ENCODE measurements at places on chromosomes 6 and 20.

DNA sequence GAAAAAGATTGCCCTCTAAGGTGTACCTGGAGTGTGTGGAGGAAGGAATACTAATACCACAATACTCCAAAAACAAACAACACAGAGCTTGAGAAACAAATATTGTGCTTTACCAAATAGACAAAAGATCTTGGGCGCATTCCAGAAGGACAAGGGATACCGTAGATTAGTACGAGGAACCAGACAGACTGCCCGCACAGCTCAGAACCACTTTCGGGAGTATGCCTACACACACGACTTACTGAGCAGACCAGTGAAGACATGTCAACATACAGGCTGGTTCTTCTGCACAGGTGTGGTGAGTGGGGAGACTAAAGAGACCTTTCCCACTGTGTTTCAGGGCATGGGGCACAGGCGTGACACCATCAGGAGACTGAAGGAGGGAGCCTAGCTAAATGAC, 15.8 kb upstream of the FOXQ1 start:
- no peak for DNase-seq

DNA sequence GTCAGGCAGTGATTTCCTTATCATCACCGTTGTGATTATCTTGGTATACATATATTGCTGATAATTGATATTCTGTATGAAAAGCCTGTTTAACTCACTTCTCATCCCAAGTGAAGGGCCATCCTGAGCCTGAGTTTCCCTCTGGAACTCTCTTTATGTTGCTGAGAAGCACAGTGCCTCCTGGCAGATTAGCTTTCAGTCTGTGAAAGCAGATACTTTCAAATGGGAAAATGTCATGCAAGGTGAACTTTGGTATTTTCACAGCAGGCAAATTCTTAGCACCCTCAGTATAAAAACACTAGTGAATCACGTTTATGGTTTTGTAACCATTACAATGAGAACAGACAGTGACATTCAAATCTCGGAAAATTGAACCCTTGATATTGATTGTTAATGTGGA, 151.6 kb downstream of the PRIM2 start:
- no peak for DNase-seq

DNA sequence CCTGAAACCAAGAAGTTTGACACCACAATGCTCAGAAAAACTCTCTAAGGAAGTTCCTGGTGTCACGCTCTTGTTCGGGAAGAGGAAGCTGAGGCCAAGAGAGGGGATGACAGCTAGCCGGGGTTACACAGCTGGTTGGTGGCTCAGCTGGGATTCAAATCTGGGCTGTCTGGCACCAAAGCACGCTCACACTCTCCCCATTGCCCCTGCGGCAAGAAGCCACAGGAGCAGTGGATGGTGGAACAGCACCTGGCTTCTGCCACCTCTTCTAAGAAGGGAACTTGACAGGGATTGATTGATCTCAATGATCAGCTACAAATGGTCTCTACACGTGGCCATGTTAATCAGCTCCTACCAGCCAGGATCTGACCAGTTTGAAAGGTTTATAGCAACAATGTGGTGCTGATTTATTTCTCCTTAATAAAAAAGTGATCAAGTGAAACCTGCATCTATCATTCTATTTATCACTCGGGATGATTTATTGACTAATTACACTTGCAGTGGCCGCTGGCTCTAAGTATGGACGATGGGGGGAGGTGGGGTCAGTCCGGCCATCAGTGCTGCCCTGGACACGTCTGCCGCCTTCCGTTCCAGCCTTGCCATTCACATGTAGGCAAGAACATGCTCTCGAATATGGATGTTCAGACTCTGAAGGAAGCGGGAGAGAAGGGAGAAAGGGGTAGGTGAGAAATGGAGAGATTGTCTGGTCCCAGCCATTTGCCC, 71.9 kb upstream of the TOP1 start:
- DNase-seq: no peak

DNA sequence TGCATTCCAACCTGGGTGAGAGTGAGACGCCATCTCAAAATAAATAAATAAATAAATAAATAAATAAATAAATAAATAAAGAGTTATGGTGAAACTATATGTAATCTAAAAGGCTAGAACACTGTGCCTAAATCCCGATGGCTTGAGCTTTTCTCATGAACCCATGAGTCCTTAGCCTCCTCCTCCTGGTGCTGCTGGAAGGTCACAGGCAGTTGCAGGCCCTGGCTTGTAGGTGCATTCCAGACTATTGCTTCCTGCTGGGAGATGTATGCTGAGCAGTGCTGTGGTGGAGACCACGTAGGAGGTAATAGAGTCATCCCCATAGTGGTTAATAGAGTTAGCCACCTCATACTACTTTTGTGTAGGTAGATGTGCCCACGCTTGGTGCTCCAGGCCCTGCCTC, 12.5 kb downstream of the PTK7 start:
- no peak for DNase-seq

GRCh38 chr6:75752365-75752764, 3.3 kb downstream of the MYO6 start:
- DNase-seq: no peak

DNA sequence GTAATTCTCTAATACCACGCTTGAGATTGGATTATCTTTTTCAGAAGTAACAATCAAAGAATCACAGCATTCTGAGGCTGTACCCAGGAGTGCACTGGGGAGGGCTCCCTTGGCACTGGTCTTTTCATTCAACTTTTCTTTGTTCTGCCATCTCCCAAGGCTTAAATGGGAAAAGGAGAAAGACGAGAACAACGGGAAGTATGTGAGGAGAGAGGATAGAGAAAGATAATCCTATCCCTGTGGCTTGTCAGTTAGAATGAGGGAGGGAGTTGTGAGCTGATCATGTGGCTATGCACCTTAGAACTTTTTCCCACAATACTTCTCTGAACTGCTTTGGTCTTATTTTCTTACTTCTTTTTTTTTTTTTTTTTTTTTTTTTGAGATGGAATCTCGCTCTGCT, 83.1 kb downstream of the CAP2 start:
- DNase-seq: no peak

- no peak for DNase-seq
Observed at GRCh38 chr6:108359901-108360882, 65.3 kb downstream of the AFG1L start.

DNA sequence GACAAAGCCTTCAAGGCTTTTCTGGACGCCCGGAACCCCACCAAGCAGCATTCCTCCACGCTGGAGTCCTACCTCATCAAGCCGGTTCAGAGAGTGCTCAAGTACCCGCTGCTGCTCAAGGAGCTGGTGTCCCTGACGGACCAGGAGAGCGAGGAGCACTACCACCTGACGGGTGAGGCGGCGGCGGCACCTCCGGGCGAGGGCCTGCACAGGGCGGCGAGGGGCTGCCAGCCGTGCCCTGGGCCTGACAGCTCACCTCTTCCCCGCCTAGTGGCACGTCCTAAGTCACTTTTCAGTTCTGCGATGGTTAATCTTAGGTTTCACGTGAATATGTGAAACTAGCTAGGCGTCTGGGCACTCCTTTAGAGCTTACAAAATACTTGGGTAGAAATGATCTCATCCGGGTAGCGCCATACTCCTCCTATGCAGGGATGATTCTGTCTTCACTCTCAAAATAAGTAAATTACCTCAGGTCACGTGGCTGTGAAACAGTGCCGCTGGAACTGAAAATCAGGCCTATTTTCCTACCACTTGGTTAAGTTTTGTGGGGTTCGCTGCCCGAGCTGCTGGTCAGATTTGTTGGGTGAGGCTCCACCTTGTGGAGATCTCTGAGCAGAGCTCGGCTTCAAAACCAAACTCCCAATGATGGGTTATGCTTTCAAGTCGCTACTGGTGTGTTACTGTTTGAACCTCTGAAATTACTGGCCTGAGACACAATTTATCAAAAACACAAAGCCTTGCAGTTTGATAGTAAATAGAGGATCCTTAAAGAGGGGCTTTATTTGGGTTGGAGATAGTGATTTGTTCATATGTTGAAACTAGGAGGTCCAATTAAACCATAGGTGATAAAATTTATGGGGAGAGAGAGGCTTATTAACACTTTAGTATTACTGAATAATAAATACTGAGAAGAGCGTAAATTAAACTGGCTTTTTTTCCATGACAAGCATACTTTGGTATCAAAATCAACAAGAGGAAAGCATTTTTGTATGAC, 15.5 kb upstream of the CLDN20 start:
- no peak for DNase-seq

- DNase-seq: no peak
Observed at GRCh38 chr20:35547329-35547728, 5.5 kb downstream of the ERGIC3 start.

- DNase-seq: no peak
Observed at GRCh38 chr6:71408787-71409723, 120.4 kb downstream of the OGFRL1 start.

DNA sequence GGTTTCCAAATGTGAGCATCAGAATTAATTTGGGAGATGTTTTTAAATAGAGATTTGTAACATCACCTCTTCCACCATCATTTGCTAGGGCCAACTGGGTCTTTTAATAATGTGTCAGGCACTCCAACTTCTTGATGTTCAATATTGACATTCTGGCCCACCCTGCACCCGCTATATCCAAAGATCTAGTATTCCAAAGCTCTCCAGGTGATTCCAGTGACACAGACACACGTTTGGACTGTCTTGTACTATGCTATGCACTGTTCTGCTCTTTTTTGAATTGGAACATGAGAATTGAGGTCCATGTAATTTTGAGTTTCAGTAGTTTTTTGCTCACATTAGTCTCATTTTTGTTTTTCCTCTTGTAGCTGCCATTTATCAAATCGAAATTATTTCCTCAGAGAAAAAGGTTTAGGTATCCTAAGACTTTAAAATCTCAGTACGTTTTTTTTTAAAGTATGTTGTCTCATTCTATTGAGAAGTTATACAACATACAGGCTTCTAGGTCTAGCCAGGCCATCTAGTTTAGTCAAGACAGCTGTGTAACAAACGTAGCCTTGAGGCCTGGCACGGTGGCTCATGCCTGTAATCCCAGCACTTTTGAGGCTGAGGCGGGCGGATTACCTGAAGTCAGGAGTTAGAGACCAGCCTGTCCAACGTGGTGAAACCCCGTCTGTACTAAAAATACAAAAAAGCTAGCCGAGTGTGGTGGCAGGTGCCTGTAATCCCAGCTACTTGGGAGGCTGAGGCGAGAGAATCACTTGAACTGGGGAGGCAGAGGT, 3.1 kb downstream of the BICRAL start:
- no peak for DNase-seq

DNA sequence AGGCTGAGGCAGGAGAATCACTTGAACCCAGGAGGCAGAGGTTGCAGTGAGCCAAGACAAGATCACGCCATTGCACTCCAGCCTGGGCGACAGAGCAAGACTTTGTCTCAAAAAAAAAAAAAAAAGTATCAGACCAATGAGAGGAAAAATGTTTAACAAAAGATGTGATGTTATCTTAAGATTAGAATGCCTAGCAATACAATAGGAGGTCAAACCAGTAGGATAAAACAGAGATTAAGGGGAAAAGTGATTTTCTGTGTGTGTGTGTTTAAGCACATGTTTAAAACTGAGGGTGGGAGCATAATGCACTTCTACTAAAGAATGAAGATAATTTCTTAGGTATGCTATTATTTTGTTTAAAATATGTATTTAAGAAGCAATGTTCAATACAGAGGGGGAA, 17.9 kb downstream of the COL19A1 start:
- DNase-seq: no peak

- DNase-seq: no peak
Observed at GRCh38 chr20:4805663-4806449, 84.1 kb downstream of the PRND start.

- no peak for DNase-seq
Observed at GRCh38 chr6:44203955-44204354, 12.8 kb upstream of the MYMX start.

DNA sequence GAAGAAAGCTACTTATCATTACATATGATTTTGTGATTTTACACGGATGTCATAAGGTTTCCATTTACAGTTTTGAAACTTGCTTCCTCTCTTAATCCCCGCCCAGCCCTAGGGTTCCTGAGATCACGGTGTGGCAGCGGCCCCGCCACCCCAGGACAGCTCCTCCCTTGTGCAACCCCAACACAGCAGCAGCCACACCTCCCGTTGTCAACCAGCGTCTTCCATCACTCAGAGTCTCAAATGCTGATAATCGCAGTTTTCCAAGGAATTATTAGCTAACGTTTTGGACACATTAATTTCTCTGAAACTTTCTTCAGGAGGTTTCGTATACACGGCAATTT, 204.8 kb downstream of the THBS2 start:
- no peak for DNase-seq

- no peak for DNase-seq
Observed at GRCh38 chr6:110328259-110328658, 29.9 kb downstream of the METTL24 start.

- DNase-seq: no peak
Observed at GRCh38 chr6:132272776-132273175, 128.5 kb downstream of the MOXD1 start.

- no peak for DNase-seq
Observed at GRCh38 chr6:132715204-132715603, 1.3 kb upstream of the VNN1 start.

- no peak for DNase-seq
Observed at GRCh38 chr20:14966808-14967207, 629.4 kb upstream of the FLRT3 start.

GRCh38 chr20:3222635-3223600, 13.6 kb downstream of the ITPA start:
- DNase-seq: no peak

- no peak for DNase-seq
Observed at GRCh38 chr20:63087236-63087871, 80.6 kb upstream of the BHLHE23 start.

- DNase-seq: no peak
Observed at GRCh38 chr6:147127587-147127986, 76.6 kb upstream of the STXBP5 start.

GRCh38 chr6:25177500-25178028, 101.6 kb upstream of the CARMIL1 start:
- DNase-seq: no peak

GRCh38 chr20:19850198-19850533, 92.1 kb downstream of the RIN2 start:
- no peak for DNase-seq

GRCh38 chr6:139872665-139873064, 498.2 kb upstream of the CITED2 start:
- no peak for DNase-seq

DNA sequence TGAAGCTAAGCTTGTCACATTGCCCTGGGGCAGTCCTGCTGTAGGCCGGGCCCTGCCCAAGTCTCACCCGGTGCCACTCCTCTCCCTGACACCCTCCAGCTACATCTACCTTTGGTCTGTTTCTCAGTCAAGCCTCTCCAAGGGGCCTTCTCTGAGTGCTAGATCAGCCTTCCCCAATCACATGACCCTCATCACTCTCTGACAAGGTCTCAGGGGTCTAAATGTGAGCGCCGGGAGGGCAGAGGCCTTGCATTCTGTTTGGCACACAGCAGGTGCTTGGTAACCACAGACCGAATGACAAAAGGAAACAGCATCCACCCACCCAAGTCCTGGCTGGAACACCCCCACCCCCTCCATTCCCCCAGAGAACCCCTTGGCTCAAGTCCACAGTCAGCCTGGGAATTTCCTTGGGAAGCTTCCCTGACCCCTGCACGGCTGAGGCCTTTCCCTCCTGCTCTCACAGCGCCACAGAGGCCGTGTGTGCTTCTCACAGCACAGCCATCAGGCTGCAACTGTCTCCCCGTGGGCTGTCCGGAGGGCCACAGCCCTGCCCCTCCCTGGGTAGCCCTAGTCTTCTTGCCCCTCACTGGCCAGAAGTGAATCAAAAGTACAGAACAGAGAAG, 32.9 kb downstream of the PKIG start:
- DNase-seq: no peak
